ENCODE measurements at places on chromosomes 2 and 18.

GRCh38 chr2:152354909-152355308 is 19.9 kb downstream of the FMNL2 start:
- ATAC-seq, result no peak

- no peak for ATAC-seq
Observed at GRCh38 chr2:44774826-44775492, 166.5 kb upstream of the SIX3 start.

GRCh38 chr18:11999429-11999828 is 18.1 kb downstream of the IMPA2 start:
- ATAC-seq, result no peak

DNA sequence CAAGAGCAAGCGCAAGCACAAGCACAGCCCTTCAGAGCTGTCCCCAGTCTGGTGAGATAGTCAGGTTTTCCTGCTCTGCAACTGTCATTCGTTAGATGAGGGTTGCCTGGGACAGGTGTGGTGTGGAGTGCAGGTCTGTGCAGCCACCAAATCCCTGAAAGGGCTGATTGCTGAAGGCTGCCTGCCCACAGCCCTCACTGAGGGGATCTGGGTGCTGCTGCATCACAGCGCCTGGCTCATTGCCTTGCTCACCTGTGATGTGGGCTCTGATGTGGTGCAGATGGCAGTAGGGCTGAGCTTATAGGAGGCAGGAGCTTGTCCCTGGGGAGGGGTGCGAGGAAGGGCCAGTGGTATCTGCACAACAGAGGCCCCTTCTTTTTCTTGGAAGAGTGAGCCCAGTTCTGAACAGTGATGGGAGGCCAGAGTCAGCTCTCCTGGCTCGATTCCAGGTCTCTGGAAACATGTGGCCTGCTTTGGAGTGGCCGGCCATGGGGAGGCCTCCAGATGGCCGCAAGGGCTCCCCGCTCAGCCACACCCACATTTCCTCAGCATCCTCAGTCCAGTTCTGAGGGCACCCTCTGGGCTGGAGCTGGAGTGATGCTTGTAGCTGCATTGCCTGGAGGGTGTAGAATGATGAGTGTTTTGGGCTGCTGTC is 11.4 kb downstream of the UBE2F start:
- no peak for ATAC-seq

GRCh38 chr2:233060980-233061590 is 943 bp downstream of the INPP5D start:
- no peak for ATAC-seq

DNA sequence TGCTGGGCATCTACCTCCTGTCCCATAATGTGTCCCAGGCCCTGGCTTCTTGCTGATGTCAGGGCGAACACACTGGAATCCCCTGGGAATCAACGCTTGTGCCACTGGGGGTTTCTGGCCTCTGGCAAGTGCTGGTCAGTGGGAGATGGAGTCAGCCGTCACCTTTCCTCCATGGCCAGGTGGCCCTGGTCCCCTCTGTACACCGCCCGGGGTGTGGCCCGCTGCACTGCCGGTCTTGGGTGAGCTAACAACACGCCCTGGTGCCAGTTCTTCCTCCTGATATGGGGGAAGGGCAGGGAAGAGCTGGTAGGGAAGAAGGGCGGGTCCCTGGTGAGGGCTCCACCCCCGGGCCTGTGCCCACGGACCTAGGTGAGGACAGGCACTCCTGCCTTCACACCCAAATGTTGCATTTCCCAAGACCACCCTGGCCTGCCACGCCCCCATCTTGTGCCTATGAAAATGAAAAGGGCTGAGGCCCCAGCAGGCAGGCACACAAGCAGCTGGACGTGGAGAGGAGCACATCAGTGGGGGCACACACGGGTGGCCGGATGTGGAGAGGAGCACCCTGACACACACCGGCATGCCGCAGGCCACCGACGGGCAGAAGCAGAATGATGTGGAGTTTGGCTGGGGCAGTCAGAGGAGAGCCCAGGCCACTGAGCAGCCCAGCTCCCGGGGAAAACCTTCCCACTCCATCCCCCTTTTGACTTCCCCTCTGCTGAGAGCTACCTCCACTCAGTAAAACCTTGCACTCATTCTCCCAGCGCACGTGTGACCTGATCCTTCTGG is 140.5 kb downstream of the ASB1 start:
- no peak for ATAC-seq

DNA sequence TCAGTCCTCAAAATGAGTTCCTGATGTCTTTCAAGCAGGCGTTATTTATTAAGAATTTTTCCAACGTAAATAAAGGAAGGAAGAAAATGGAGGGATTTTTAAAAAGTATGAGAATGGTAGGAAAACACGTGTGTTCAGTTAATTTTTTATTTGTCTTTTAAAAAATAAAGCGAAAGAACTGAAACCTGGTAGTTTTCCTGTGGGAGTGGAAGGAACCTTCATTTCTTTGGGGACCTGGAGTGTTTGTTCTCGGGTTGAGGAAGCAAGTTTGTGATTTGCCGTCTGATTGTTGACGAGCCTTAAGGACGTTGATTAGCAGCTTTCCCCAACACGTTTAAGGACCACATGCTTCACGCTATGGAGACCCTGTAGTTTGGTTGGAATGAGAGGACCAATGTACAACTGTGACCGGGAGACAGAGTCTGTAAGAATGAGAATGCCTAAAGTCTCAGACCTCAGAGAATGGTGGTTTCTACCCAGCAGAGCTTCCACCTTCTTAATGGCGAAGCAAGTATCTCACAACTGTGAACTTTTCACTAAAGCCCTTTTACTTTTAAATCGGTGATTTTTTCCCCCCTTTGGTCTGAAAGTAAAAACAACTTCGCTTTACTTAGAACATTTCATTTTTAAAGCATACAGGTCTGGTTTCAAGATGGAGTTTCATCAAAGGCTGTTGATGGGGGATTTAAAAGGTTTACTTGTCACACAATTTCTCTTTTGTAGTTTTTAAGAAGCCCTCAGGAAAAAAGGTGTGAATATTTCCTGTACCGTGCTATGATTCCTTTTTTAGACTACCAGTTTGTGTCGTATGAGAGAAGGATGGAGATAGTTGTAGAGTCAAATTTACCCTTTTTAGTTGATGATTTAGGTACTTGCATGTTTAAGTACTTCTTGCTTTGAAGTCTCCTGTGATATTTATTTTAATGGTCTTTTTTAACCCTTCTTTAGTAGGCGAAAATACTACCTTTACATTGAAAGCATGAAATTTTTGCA is 1.4 kb downstream of the TTC39C start:
- ATAC-seq, result no peak

DNA sequence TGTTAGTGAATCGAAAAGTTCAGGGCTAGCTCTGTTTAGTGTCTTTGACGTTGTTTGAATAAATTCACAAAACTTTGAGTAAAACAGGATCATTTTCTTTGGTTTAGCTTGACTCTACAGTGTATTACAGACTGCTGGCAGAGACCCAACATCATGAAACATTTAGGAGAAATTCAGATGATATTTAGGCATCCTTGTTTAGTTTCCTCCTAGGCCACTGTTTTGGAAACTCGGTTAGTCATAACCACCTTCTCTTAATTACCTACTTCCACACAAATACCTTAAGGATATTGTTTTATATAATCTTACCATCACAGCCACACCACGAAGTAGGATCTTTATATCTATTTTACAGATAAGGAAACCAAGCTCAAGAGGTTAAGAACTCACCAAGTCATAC is 7.8 kb downstream of the LIMS1 start:
- ATAC-seq, result peak; percentile 28

- ATAC-seq, result no peak
Observed at GRCh38 chr18:62497190-62497772, 25.5 kb upstream of the ZCCHC2 start.

- no peak for ATAC-seq
Observed at GRCh38 chr18:48486754-48487153, 52.1 kb upstream of the CTIF start.

GRCh38 chr2:29776406-29776805 is 145.0 kb downstream of the ALK start:
- ATAC-seq, result no peak

DNA sequence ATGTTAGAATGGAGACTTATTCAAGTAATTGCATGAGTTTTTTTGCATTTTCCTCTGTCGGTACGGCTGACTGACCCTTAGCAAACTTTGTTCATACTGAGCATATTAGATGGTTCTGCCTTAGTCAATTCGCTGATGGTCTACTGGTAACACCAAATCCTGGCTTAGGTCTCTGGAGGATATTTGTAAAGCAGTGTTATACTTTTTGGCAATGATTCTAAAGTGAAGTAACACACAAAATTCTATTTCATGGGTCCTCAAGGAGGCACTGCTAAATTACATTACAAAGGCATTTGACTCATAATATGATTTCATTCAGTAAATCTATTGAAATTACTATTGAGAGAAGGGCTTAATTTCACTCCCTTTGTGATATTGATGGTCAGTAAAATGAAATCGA is 246.8 kb upstream of the RASGRP3 start:
- no peak for ATAC-seq

DNA sequence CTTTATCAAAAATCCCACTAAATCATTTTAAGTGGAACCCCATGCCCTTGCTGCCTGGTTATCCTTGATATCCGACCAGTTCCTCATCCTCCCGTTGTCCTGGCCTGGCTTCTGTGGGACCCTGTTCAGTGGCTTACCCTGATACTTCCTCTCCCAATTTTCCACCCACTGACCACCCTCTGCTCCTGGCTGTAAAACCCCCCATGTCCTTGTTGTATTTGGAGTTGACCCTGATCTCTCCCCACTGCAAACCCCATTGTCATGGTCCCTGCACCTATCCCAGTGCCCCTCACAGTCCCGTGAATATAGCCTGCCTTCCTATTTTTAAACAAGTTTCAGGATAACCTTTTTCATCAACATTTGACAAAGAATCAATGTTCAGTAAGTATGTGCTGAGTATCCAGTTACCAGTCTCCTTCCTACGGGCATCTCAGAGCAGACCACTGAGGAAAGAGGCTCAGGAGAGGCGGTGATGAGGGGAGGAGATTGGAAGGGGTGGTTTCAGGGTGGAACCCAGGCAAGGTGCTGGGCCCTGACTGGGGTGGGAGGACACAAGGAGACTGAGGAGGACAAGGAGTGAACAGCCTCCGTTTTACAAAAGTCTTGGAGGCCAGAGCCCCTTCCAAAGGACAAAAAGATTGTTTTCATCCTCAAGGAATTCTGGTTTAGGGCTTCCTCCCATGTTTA is 131.8 kb downstream of the PXDN start:
- ATAC-seq, result no peak

- ATAC-seq, result no peak
Observed at GRCh38 chr2:54632733-54633692, 90.4 kb upstream of the EML6 start.

DNA sequence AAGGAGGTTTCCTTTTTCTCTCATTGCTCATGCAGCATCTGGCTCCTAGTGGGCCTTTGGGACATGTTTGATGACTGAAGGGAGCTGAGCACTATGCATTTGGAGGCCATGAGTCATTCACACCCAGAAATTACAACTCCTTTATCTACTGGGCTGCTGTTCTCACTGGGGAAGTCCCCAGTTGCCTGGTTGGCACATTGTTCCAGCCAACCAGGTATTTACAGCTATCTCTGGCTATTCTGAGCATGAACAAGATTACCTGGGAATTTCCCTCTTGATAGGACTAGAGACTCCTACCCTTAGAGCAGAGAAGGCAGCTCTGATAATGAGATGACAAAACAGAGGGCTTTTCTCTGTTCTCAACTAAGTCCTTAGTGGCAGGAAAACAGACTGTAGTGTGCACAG is 206.5 kb downstream of the SETBP1 start:
- no peak for ATAC-seq

DNA sequence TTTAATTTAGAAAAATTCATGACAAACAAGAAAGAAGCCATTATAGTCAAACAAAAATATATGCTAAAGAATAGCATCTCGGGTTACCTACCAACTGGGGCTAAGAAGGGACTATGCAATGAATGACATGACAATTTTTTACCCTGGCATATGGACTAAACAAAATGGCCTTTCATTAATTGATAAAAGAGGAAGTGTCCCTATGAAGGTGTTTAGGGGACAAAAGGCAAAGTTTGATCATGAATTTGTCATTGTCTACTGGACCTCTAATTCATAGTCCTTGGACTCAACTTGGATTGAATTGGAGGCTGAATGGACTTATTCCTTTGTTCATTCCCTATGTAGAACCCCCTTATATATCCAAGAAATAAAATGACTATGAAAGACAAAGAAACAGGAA is 12.7 kb downstream of the MAIP1 start:
- ATAC-seq, result no peak

DNA sequence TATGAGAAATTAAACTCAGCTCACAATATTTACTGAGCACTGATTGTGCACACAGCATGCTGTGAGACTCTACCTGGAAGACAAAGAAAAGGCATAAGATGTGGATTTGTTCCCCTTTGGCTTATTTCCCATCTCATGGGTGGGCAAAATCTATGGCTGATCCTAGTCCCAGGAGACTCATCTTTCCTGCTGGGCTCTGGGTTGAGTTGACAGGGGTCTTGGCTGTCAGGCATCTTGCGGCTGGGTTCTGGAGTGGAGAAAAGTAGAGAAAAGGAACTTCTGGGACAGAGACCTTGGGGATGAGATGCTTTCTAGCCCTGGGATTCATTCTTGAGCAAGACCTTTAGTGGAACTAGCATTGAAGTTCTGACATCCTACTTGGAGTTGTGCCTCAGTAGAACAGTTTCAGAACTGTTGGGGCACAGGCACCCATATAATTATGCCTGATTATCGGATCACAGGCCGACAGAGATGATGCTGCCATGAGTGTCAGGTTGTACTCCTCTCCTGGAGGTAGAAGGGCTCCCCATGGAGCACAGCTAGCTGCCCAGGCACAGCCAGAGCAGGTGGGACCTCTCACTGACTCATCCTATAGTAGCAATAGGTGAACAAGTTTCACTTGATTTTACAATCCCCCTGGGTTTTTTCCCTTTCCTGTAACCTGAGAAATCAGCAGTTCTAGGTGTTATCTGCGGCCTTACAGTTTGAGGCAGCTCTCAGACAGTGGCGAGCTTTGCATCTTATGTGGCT is 260.9 kb downstream of the CYRIA start:
- ATAC-seq, result no peak

DNA sequence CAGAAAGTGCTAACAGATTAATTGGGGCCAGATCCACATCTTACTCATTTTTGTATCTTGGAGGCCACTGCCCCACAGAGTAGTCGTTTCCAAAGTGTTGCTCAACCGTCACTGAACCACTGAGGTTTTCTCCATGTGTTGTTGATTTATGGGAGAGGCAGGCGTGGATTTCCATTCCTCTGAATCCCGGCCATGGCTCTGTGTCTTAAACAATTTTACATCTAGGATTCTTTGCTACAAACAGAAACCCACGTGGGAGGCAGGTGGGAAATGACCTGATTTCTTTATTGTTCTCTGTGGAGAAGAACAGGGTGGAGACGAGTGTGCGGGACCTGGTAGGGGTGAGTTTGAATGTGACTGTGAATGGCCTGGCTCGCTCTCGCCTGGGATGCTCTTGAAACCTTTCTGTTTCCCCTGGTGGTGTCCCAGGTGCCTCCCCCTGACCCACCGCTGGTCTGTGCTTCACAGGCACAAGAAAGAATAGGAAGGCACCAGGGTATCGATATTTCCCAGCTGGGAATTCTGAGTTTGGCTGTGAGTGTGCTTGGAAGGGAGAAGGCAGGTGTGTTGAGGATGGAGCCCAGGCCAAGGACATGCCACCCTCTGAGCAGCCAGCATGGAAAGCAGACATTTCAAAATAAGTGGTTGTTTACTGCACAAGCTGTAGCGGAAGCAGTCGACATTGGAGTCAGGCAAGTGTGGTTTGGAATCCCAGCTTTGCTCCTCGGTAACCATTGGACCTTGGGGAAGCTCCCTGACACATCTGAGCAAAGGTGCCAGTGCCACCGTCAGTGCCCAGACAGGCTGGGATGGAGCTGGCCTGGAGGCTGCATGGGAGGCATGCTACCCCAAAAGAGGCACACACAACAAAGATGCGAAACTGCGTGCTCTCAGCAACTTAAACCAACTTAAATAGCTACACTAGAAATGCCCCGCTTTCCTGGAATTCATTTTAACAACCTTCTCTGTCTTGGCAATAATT is 50.0 kb downstream of the LPIN1 start:
- ATAC-seq, result peak; percentile 79
